ENCODE measurements at places on chromosomes 3 and 15.

- no peak for DNase-seq
Observed at GRCh38 chr15:58330741-58331559, 100.8 kb upstream of the LIPC start.

- DNase-seq = no peak
Observed at GRCh38 chr15:93070551-93071296, 18.3 kb downstream of the RGMA start.

DNA sequence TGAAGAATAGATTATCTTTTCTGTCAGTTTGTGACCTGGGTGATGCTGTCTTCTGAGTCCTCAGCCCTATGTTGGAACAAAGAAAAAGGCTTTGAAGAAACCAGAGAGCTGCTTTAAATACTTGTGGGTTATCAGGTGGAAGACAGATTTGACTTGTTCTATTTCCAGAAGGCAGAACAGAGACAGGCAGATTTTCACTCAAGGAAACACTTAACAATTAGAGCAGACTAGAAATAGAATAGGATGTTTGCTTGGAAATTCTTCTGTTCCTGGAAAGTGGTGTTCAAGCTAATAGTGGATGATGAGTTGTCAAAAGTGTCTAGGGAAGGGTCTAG lies 219.4 kb downstream of the UBE2E2 start:
- no peak for DNase-seq

DNA sequence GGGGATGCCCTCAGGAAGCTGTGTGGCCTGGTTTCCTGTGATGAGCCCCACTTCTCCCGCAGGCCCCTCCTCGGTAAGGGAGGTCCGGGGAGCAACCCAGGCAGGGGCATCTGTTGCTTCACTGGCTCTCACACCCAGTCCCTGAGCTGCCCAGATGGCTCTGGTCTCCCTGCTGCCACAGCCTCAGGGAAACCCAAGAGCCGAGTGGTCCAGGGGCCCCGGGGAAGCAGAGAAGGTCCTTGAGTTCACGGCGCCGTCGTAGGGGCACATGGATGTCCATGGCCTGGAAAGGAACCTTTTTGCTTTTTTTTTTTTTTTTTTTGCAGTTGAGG lies 13.3 kb upstream of the LRRC15 start:
- no peak for DNase-seq

GRCh38 chr3:184085389-184085852 lies 11.4 kb upstream of the HTR3E start:
- peak; percentile 4 for DNase-seq

DNA sequence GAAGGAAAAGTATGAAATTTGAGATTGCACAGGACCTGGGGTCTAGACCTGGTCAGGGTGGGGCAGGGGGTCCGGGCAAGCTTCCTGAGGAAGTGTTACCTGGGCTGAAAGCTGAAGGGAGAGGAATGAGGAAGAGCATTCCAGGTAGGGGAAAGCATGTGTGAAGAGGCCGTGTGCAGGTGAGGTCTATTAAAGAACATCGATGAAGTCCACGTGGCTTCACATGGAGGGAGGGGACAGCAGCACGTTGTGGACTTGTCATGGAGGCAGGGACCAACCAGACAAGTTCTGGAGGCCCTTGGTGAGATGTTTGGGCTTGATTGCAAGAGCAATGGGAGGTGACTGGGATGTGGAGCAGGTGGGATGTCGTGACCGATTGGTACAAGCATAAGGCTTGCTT lies 47.1 kb downstream of the IDH2 start:
- DNase-seq = no peak

GRCh38 chr3:71710906-71711494 lies 14.2 kb downstream of the EIF4E3 start:
- peak; percentile 58 for DNase-seq

- DNase-seq = no peak
Observed at GRCh38 chr15:92519709-92520108, 126.0 kb downstream of the ST8SIA2 start.

- DNase-seq = no peak
Observed at GRCh38 chr3:111582120-111582474, 13.0 kb downstream of the ZBED2 start.

DNA sequence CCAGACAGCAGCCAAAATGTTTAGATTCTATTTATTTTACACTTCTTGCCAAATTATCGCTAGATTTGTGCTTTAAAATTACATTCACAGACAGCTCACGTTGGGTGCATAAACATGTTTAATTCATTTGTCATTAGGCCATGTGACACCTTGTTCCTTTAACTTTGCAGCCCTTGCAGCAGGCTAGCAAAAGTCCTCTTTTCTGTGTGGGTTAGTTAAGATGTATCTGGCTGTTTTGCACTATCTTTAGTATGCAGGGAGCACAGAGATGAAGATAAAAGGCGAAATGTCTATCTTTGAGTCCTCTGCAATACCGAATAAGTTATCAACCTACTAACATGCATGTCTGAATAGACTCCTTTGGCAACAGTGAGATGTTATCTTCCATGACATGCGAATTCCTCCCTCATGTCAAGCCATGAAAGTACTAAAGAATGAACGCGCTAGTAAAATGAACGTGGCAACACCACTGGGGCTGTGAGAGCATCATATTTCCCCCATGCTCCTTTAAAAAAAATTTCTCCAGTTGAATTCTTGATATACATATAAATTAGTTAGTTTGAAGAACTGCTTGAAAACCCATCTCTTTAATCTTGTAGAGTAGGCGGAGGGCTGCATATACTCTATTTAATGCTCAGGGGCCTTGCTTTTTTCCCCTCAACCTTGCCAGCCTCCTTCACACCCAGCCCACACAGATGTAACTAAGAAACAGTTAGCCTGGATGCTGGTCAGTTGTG lies 620.4 kb upstream of the NR2F2 start:
- no peak for DNase-seq

GRCh38 chr15:88098361-88098760 lies 158.2 kb downstream of the NTRK3 start:
- DNase-seq = no peak

DNA sequence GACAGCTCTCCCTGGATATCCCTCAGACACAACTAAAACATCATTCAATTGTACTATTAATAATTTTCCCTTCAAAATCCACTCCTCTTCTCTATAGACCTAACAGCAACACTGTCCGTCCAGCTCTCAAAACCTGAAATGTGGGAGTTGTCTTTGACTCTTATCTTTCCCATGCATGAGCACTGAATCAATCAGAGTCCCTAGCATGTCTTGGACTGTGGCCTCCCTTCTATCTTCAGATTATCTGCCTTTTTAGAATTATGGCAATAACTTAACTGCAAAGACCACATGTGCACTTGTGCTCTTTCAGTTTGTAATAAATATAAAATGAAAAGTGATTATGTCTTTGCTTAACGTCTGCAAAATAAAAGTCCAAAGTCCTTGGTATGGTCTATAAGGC lies 107.0 kb downstream of the UBE3A start:
- no peak for DNase-seq

GRCh38 chr3:151404316-151404715 lies 19.8 kb upstream of the P2RY12 start:
- DNase-seq = no peak

DNA sequence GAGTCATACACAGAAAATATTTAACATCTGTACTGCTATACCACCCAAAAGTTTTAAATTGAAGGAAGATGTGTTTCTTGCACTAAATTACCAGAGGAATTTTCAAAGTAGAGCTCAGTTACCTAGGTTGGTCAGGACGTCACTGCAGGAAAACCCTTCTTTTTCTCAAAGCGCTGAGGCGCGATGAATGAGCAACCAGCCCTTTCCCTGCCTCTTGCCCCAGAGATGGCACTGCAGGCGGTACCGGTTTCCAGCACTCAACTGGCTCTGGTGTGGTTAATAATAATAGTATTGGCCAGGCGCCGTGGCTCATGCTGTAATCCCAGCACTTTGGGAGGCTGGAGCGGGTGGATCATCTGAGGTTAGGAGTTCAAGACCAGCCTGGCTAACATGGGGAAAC lies 49.3 kb downstream of the HES1 start:
- no peak for DNase-seq

- peak; percentile 27 for DNase-seq
Observed at GRCh38 chr3:155701882-155702465, 42.9 kb downstream of the PLCH1 start.
